Stimulated activated CD4-positive, alpha-beta T cell treated with anti-CD3 and anti-CD28 coated beads, Interleukin-1b, Interleukin-23, amount 100 ng/mL, for 1 hour (primary cell): ENCODE measurements at places on chromosomes 1 and 21.

- no peak for DNase-seq
Observed at GRCh38 chr1:59236721-59237545, 60.0 kb upstream of the FGGY start.

DNA sequence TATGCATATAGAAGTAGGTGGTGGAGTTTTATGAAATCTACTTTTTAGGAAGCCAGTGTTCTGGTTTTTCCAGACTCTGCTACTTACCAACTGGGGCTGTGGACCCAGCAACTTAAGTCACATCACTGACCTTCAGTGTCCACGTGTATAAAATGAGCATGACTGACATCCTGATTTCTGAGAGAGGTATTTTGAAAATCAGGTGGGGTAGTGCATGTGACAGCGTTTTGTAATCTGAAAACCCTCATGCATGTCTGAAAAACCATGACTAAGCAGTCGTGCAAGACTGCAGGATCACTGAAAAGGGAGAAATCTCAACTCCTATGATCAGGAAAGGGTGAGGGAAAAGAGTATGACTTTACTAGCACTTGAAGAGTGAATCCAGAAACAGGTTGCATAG lies 26.1 kb downstream of the CR1L start:
- DNase-seq = no peak

GRCh38 chr1:237794071-237794470 lies 96.7 kb downstream of the ZP4 start:
- no peak for DNase-seq

- no peak for DNase-seq
Observed at GRCh38 chr1:47906009-47906432, 91.2 kb downstream of the TRABD2B start.

- no peak for DNase-seq
Observed at GRCh38 chr1:42177541-42177981, 13.0 kb upstream of the GUCA2A start.

GRCh38 chr1:117897551-117897950 lies 31.9 kb downstream of the GDAP2 start:
- no peak for DNase-seq

- no peak for DNase-seq
Observed at GRCh38 chr1:200316148-200316803, 93.6 kb downstream of the ZNF281 start.

DNA sequence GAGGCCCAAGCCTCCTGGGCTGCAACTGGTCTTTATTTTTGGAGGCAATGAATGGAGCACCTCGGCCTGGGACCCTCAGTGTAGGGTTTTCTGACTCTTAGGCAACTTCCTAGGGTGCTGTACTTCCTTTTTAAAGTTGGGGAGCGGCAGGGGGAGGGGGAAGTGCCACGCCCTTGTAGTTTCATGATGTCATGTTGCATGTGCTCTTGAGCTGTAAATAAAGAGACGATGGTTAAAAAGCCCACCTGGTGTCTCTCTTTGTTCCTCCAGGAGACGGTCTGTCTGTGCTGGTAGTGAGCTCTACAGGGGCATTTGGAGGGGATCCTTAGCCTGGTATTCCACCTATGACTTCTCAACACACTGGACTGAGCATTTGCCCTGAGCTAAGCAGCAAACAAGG lies 10.3 kb upstream of the AGTRAP start:
- no peak for DNase-seq

GRCh38 chr1:20836230-20836629 lies 49.1 kb upstream of the HP1BP3 start:
- DNase-seq = no peak

DNA sequence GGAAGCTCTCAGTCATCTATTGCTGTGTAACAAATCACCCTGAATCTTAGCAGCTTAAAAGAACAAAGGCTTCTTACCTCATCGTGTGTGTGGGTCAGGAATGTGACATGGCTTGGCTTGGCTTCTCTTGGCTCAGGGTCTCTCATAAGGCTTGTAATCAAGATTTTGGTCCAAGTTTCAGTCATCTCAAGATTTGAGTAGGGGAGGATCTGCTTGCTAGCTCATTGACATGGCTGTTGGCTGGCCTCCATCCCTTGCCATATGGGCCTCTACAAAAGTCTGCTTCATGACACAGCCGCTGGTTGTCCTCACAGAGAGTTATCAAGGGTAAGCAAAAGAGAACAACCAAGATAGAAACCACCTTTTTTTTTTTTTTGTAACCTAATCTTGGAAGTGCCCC lies 207.7 kb downstream of the PTPRC start:
- no peak for DNase-seq

DNA sequence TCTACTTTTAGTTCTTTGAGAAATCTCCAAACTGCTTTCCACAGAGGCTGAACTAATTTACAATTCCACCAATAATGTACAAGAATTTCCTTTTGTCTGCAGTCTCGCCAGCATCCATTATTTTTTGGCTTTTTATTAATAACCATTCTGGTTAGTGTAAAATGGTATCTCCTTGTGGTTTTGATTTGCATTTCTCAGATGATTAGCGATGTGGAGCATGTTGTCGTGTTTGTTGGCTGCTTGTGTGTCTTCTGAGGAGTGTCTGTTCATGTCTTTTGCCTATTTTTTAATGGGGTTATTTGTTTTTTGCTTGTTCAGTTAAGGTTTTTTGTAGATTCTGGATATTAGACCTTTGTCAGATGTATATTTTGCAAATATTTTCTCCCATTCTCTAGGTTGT lies 131.5 kb downstream of the MAST2 start:
- DNase-seq = no peak

- no peak for DNase-seq
Observed at GRCh38 chr21:38042246-38042645, 126.0 kb upstream of the KCNJ6 start.

DNA sequence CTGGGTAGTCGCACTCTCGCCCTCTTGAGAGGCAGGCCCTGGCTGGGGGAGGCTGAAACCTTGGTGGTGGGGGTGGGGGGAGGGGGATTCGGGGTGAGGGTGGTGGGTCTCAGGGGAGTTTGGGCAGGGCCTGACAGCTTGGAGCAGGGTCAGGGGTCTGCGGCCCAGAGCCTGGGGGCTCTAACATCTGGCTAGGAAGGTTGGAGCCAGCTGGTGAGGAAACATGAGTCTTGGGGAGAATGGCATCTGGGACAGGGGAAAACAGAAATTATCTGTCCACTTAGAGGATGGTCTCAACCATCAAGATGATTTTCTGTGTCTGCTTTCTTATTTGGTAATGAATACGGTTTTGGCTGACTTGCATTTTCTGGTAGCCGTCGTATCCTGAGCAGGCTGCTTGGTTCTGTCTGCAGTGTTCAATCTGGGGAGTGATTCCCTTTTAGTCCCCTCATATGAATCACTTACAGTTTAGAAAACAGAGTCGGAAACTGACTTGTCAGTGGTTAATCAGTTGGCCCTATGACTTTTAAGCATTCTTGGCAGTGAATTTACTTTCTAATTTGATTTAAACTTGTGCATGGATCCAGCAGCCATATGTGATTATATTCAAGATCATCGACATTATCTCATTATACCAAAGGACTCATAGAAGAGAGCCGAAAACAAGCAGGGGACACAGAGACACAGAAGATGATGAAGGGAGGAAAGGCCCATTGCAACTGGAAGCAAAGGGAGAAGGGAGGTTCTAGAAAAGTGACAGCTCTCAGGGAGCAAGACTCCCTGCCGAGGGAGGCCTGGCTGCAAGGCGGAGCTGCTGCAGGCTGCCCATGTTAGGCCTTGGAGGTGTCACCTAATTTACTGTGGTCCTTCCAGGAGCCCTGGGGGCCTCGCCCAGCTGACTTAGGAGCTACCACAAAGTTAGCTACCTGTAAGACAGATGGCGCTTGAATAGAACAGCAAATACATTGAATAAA lies 237.6 kb downstream of the SDCCAG8 start:
- no peak for DNase-seq

DNA sequence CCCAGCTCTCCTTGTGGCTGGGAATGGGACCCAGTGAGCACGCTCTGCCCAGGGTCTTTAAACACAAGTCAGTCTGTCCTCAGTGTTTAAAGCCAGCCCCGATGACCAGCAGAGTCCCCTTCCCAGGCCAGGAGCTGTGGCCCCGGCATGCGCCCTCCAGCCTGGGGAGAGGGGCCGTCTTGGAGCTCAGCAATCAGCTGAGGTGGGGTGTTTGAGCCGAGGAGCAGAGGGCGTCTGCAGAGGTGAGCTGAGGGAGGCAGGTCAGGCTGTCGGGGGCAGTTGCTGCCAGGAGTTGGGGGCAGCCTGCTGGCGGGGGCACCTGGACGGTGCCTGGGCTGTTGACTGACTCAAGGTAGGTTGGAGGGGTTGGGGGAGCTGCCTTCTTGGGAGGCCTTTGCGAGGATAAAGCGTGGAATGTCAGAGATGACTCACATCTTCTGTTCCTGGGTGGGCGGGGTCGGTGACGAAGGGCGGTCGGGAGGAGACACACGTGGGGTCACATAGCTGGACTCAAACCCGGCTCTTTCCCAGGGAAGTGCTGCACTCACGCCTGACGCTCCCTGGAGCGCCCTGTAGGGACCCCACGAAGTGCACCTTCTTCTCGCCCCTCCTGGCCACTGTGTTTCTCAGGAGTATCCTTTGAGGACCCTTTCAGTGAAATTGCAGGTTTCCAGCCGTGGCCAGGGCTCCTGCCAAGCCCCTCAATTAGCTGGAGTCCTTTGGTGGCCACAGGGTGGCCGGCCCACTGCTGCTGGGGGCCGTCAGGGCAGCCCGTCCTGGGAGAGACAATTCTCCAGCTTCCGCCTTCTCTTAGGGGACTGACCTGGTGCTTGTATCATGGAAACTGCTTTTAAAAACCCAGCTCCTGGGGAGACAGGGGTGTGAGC lies 86.2 kb downstream of the SIK1 start:
- DNase-seq = no peak

- DNase-seq = no peak
Observed at GRCh38 chr1:88867743-88868521, 23.4 kb downstream of the GTF2B start.

DNA sequence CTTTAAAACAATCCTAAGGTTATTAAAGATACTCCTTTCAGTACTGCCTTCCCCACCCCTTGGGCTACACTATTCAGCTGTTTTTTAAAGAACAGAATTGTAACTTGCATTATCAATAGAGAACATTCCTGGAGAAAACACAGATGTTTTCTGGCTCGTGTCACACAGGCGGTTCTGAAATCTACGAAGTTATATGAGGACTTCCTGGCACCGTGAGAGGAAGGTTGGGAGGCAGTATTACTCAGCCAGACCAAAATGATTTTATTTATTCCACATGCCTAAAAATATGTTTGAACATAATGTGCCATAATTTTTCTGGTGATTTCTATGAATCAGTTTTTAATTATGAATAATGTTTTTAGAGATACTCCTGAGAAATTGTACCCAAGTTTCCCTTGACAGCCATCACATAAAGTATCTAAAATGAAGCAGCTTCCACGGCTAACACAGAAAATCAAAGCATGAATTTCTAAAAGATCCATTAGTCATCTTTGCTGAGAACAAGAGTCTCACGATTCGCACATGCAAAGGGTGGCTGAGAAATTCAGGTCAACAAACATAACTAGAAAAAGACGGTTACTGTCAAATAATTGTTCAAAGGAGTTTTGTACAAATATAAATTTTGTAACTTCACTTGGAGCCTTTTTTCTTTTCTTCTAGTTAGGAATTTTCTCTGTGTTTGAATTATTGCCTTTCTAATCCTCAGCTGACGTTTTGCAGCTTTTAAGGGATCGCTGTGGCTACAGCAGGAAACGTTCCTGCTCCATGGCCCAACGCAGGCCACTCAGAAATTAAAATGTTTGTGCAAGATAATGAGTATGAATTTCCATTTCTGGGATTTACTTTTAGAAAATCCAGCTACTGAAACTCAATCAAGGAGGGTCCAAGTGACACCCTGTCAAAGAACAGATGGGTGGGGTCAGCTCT lies 8.0 kb upstream of the SIM2 start:
- DNase-seq = no peak

GRCh38 chr1:30778154-30778978 lies 20.8 kb upstream of the LAPTM5 start:
- no peak for DNase-seq

DNA sequence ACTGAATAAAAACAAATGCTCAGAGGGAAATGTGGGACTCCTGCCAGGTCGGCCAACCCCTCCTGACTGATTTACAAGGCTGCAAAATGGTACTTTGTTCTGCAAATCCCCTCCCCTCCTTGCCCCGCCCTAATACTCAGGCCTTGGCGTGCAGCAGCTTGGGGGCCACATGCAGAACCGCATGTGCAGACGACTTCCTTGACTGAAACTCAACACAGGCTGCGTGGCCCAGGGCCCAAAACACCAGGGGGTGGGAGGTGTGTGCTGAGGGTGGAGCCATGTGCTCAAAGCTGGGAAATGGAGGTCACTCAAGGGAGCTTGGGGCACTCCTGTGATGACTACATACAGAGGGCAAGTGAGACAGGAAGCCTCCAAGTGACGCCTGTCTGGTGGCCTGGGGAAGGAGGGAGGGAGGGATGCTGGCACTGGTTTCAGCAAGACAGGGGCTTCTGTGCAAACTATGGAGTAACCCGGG lies 87.2 kb downstream of the MRPL37 start:
- no peak for DNase-seq

DNA sequence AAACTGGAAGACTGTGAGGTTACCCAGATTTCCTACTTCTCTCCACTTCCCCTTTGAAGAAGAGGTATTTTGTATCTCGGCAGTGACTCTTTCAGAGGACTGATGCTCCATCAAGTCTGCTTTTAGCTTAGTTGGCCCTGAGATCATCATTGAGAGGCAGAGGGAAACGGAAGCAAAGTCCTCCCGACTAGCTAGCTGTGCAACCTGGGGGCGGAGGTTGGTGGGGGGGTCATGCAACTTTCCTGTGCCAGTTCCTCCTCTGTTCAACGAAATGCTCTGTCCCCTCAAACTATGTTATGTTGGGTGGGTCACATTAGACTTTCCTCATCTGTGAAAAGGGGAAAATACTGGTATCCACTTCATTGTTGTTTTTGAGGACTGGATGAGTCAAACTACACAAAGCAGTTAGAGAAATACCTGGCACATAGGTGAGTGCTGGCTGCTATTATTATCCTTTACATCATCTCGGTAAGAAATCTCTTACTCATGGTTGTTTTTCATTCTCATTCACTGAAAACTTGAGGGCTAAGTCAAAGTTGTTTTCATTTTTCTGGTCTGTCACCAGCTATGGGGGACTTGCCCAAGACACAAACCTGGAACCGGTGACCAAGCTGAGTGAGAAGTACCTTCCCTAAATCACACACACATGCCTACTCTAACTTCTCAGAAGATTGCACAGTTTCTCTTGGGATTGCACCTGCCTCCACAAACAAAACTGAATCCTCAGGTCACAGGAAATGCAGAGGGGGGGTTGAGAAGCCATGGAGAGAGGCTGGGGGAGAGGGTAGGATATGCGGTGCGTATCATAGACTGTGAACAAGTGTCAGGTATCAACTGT lies 83.3 kb downstream of the ABCA4 start:
- DNase-seq = no peak

DNA sequence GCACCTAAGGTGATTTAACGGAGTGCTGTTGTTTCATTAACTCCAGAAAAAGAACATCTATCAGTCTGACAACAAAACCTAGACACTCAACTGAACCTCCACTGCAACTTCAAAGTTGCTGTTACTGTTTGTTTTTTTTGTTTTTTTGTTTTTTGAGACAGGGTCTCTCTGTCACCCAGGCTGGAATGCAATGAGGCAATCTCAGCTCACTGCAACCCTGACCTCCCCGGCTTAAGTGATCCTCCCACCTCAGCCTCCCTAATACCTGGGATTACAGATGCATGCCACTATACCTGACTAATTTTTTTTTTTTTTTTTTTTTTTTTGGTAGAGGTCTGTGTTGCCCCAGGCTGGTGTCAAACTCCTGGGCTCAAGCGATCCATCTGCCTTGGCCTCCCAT lies 66.7 kb upstream of the SDC3 start:
- no peak for DNase-seq

- no peak for DNase-seq
Observed at GRCh38 chr1:42658877-42659337, 684 bp downstream of the PPIH start.
